ENCODE measurements at places on chromosomes 11 and 22.

GRCh38 chr11:116384876-116385275 is 387.9 kb downstream of the BUD13 start:
- no peak for DNase-seq

DNA sequence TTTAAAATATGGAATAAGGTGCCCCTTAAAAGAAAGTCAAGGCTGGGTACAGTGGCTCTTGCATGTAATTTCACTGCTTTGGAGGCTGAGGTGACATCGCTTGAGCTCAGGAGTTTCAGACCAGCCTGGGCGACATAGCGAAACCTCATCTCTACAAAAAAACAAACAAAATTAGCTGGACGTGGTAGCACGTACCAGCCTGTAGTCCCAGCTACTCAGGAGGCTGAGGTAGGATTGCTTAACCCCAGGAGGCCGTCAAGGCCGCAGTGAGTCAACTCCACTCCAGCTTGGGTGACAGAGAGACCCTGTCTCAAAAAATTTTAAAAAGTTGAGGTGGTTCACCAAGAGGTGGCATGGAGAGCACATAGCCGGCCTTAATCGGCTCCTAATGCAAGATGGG is 17.7 kb upstream of the ADORA2A start:
- no peak for DNase-seq

DNA sequence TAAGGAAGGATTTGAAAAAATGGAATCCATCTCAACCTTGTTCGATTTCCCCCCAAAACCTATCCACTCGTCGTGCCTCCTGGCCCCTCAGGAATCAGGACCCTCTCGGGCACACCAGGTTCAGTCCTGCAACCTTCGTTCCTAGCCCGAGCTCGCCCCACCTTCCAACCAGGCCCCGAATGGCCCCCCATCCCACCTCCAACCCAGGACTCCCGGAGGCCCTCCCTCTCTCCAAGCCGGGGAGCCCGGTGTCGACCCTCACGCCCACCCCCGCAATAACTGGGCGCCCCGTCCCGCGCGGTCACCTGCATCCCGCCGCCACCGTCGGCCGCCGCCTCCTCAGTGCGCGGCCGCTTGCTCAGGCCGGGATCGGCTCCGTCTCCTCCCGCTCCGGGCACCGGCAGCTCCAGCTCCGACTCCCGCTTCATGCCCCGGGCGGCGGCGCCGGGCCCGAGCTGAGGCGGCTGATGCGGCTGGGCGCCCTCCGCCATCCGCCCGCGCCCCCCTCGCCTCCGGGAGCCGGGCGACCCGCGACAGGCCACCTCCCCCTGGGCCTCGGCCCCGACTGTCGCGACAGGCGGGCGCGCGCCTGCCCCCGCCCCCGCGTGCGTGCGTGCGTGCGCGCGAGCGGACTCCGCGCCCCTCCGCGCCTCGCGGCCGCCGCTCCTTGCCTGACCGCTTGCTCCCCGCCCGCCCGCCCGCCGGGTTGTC is 534 bp downstream of the RBFOX2 start:
- no peak for DNase-seq

GRCh38 chr11:127050186-127050585 is 49.6 kb upstream of the KIRREL3 start:
- no peak for DNase-seq

GRCh38 chr22:34986523-34986922 is 79.4 kb upstream of the ISX start:
- no peak for DNase-seq

Measured in stimulated activated CD8-positive, alpha-beta memory T cell treated with anti-CD3 and anti-CD28 coated beads, Interleukin-7, amount 100 ng/mL, for 48 hours (primary cell).